ENCODE measurements at places on chromosomes 7 and 10.
A peak's percentile ranks its signal among the peaks of the same experiment; 100 is the strongest.

- DNase-seq: no peak
Observed at GRCh38 chr7:1382553-1383397, 76.5 kb downstream of the MICALL2 start.

DNA sequence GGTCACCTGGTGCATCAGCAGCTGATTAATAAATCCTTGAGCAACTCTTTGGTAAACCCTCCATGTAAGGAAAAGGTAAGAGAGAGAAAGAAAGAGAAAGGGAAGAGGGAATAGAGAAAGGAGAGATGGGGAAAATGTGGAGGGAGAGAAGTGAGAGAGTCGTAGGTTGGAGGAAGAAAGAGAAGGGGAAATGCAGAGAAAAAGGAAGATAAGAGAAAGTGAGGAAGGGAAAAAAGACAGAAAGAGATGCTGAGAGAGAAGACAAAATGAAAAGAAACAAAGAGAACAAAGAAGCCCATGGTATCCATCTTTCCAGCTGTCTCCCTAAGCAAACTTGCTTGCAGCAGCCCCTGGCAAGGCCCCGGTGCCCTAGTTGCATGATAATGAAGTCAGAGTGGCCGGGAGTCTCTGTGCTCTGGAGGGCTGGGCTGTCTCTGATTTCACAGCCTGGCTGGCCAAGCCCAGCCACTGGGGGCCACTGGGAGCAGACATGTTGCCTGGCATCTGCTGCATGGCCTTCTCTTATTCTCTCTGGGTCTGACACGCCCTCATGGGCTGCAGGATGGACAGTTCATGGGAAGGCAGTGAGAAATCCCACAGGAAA lies 48.4 kb downstream of the PRR15 start:
- DNase-seq: no peak

GRCh38 chr10:14904864-14905263 lies 26.2 kb downstream of the SUV39H2 start:
- no peak for DNase-seq

DNA sequence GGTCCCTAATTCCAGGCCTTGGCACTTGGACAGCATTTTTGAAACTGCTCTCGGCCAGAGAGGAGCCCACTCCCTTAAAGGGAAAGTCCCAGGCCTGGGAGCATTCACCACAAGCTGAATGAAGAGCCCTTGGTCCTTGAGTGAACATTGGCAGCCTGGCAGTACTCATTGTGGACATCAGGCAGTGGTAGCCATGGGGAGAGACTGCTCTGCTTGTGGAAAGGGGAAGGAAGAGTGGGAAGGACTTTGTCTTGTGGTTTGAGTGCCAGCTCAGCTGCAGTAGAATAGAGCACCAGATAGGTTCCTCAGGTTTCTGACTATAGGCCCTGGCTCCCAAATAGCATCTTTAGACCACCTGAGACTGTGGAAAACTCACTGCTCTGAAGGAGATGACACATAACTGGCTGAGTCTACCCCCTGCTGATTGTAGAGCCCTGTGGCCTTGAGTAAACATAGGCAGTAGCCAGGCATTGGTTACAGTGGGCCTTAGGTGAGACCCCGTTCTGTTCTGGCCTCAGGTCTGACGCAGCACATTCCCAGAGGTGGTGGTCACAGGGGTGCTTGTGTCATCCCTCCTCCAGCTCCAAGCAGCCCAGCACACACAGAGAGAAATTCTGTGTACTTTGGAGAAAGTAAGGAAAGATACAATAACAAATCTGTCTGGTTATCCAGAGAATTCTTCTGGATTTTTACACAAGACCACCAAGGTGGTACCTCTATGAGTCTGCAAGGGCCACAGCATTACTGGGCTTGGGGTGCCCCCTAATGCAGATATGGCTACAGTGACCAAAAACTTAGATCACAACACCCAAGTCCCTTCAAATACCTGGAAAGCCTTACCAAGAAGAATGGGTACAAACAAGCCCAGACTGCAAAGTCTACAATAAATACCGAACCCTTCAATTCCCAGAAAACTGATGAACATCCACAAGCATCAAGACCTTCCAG lies 153.8 kb downstream of the GNAI1 start:
- DNase-seq: peak; percentile 18

GRCh38 chr10:103843854-103844570 lies 11.4 kb downstream of the SH3PXD2A start:
- no peak for DNase-seq

GRCh38 chr7:146411975-146412374 lies 295.4 kb downstream of the CNTNAP2 start:
- no peak for DNase-seq

- no peak for DNase-seq
Observed at GRCh38 chr7:71885487-71885886, 526.7 kb downstream of the CALN1 start.

DNA sequence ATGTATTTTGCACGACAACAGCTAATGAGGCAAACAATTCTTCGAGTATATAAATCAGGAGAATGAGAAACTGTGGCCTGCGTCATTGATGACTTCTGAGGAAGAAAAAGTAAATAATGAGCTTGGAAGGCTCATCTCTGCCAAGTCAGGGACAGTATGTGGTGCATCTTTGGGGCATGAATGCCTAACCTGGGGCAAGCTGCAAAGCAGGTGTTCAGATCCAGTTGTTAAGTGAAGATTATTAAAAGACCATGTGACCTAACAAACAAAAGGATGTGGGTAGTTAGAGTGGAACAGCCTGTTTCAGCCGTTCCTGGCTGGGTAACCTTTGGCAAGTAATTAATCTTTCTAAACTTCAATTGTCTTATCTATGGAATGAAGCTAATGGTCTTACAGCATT lies 93.0 kb downstream of the LYZL2 start:
- DNase-seq: peak; percentile 32

DNA sequence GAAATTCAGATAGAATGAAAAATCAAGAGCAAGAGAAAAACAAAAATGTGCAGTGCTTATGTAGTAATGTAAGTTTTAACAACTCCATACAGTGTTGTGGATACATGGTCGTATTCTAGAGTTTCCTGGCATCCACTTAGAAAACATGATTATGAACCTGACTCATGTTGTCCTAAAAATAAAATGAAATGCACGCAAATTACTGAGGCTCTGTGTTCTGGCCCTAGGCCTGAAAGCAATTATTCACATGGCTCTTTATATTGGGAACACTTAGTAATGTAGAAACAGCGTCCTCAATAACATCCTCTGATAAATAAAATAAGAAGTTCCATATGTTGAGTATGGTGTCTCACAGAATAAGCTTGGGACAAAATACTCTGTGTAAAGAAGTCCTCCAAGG lies 200.2 kb upstream of the SEMA3E start:
- no peak for DNase-seq

GRCh38 chr10:76916536-76916935 lies 721.1 kb downstream of the KCNMA1 start:
- no peak for DNase-seq

DNA sequence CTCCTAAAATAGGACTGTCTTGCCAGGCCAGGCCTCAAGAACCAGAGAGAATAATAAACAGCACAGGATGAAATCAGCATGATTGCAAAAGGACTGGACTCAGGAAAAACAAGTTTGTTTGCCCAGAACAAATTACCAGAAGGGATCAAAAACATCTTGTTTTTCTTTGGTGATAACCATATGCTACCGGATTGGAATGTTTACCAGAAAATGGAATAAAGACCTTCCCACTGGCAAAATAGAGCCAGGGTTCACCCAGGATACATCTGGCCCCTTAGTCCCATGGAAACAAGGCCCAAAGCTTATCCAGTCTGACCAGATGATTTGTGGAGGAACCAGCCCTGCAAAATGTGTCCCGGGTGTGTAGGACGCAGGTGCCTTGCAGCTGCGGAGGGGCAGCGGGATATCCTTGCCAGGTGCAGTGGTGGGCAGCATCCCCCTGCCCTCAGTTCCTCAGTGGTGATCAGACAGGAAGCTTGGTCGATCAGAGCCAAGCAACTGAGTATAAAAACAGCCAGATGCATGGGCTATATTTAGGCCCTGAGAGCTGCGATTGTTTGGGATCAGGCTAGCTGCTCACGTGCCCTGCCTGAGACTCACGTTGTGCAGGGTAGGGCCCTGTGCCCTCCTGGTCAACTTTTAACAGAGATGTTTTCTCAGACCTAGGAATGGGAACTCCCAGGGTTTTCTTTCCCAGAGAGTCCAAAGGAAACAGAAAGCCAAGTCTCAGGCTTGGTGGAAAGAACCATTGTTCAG lies 4.6 kb upstream of the ZNF22 start:
- DNase-seq: no peak

DNA sequence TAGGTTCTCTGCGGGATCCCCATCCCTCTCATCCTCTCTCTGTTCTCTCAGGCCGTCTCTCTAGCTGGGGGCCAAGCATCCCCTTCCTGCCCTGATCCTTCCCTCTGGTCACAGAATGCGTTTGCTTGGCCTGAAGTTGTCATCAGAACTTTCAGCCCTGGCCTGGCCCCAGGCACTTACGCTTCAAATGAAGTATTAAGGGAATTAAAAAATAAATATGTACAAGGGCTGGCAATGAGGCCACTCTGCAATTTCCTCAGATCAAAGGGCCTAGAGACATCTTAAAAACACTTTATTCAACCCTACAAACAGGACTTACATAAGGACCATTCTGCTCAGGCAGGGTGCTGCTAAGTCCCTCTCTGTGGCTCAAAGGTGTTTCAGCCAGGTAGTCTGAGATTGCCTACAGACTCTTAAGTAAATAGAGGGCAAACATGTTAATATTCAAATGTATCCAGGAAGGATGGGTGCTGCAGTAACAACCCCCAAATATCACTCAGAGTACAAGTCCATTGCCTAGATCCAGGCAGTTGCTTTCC lies 16.0 kb downstream of the SFTPD start:
- DNase-seq: peak; percentile 60

GRCh38 chr7:18505870-18506460 lies 10.4 kb downstream of the HDAC9 start:
- DNase-seq: peak; percentile 10

GRCh38 chr7:44277851-44278250 lies 47.5 kb downstream of the CAMK2B start:
- peak; percentile 23 for DNase-seq

DNA sequence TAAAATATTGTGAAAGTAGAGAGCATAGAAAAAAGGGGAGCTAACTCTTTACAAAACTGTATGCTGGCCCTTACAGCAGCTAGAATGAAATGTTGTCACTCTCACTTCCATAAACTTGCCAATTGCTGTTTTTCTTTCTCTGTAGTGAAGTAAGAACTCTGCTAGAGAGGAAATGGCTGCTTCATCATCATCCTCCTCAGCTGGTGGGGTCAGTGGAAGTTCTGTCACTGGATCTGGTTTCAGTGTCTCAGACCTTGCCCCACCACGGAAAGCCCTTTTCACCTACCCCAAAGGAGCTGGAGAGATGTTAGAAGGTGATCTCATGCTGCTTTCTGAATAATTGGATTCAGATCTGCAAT lies 7.6 kb upstream of the ASCC1 start:
- DNase-seq: no peak

All from DMS53 (cell line).